NCI-H1105 treated with DMSO at 0.1 percent for 48 hours (cell line): ENCODE measurements at places on chromosomes 1 and 21.

DNA sequence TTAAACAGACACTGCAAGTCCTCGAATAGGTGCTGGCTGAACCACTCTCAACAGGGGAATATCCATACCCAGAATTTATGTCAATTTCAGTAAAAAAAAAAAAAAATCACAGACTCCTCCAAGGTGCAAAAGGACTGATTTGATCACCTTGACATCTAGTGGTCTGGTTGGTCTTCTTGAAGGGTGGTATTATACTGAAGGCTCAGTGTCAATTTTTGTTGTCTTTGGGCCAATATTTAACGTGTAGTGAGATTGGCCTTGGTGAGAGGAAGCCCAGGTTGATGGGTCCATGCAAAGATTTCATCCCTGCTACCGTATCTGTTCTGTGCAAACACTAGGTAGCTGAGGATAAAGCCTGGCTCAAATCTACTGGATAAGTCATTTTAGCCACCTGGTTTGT, 4.0 kb upstream of the GBP5 start:
- no peak for DNase-seq

DNA sequence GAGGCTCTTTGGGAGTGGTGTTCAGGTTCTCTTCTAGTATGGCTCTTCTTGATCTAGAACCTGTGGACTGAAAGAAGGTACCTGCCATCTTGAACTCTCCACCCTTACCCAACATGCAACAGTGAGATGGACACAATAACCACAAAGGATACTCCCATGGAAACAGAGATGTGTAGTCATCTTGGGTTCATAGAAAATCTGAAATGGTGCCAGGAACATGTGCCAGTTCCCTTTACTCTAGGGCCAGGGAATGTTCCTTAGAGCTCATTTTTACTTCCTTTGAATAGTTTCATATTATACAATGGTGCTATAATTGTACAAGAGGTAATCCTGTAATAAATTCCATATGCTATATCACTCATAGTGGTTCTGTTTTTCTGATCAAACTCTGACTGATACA, 13.2 kb upstream of the SCYL3 start:
- no peak for DNase-seq

- DNase-seq, result no peak
Observed at GRCh38 chr1:42739753-42740700, at the start of gene CLDN19. Gene CLDN19 (minus strand): TSS chr1:42740236. CDS start chr1:42740063, 173 bp downstream.

GRCh38 chr1:48744032-48744431, 32.7 kb downstream of the BEND5 start:
- DNase-seq, result no peak

DNA sequence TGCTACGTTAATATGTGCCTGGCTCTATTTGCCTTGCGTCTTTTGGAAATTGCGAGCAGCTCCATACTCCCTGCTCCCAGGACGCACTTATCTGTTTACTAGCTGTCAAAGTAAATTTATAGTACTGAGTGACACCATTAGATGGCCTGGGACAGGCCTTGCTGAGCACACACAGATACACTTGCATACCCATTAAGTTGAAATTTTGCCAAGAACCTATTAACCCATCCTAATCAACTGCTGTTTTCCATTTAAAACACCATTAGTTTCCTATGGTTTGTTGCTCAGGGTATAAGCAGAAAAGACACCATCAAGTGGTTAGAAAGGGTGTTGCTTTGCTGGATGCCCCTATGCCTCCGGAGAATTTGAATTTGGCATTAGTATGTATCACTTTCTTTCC, 187.3 kb downstream of the SLC44A5 start:
- peak; percentile 96 for DNase-seq
